ENCODE measurements at places on chromosomes 2 and 18.
A peak's percentile ranks its signal among the peaks of the same experiment; 100 is the strongest.

- no peak for DNase-seq
Measured at GRCh38 chr2:241617431-241618154, 19.4 kb downstream of the THAP4 start.

DNA sequence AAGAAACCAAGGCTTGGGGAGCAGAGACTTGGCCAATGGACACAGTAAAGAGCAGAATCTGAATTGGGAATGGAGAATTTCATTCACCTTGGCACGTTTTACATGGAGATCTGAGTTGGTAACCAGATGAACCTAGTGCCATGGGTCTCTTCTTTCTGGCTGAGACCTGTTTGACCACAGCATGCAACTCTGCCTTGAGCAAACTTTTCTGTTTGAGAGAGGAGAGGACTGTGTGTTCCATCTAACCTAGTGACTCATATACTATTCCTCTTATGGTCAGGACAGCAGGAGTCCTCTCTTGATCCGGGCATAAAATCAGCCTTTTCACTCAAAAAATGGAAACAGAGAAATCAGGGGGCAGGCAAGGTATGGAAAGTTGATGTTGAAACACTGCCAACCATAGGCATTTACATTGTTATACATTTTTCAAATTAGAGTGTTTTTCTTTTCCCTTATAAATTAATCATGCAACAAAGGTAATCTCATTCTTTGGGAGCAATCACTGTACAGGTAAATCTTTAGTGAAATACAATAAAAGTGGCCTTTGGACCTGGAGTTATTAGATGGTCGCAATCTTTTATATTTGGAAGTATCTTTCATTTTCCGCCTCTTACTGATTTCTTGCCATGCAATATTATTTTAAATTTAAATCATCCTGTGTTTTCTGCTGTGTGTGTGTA, 86.7 kb downstream of the NRP2 start:
- no peak for DNase-seq

DNA sequence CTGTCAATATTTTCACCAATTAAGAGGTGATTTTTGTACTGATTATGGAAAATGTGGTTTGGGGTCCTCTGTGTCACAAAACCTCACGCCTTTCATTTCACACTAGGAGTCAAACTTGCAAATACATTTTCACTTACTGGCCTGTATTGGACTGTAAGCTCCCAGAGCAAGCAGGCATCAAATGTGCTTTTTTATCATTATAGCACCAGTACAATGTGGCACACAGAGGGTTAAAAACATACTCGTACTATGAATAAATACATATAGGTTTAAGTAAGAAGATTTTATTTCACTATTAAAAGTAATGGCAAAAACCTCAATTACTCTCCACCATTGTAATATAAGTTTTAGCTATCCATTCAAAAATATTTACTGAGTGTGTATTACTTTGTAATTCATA, 56.7 kb downstream of the ABCB11 start:
- DNase-seq = no peak

- DNase-seq = peak; percentile 60
Measured at GRCh38 chr2:219308142-219309101, 779 bp downstream of the PTPRN start.

DNA sequence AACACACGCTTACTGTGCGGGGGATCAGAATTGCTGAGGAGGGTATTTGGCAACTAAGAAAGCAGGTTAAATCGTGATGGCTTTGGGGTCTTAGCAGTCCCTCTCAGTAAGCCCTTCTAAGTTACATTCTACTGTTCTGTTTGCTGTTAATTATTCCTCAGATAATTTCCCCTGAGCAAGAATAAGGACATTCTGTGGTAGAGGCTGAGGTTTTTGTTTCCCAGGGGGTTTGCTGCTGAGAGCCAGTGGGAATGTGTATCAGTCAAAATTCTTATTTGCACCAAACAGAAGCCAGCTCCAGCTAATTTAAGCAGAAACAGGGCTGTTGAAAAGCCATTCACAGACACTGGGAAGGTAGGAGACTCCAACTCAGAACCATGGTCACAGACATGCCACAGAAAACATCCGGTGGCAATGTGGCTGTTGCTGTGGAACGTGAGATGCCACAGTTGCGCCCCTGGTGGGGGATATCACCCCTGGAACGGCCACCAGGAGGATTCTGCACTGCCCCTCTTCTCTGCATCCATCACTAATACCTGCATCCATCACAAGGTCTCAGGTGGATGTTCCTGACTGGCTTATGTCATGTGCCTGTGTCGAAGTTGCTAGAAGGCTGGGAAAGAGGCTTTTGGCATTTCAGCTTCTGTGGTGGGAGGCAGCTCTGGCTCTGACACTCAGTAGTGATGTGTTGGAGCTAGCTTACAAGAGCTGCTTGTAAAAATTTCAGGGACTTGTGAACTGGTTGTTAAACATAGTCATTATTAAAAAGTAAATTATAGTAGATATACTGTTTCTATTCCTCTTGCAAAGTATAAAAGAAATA, 23.2 kb downstream of the SLC4A3 start:
- DNase-seq = no peak

GRCh38 chr18:22946217-22946616, 13.1 kb downstream of the RBBP8 start:
- DNase-seq = no peak

GRCh38 chr2:205995260-205995659, 90.7 kb downstream of the INO80D start:
- DNase-seq = no peak

- no peak for DNase-seq
Measured at GRCh38 chr18:58866773-58867150, 2.1 kb downstream of the ZNF532 start.

GRCh38 chr2:78592491-78592890, 433.0 kb upstream of the REG3G start:
- no peak for DNase-seq

GRCh38 chr2:178615969-178616368, 135.7 kb downstream of the PLEKHA3 start:
- DNase-seq = no peak

- peak; percentile 11 for DNase-seq
Measured at GRCh38 chr18:54358495-54359040, 862 bp downstream of the C18orf54 start.

DNA sequence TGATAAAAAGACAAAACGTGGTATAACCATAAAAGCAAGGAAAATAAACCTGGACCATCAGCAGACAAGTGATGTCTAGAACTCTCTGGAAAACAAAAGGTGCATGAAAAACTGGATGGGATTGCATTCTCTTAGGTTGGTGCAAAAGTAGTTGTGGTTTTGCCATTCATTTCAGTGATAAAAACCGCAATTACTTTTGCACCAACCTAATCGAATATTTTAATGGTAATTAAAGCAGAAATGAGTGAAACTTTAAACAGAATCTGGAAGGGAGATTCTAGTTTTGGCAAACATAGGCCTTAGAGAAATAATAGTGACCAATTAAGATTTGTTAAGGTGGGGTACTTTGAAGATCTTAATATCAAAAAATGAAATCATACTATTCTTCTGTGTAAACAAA, 800.8 kb upstream of the GYPC start:
- no peak for DNase-seq

- DNase-seq = no peak
Measured at GRCh38 chr2:218961651-218962570, 2.4 kb downstream of the CDK5R2 start.

GRCh38 chr2:39202639-39203369, 41.0 kb downstream of the CDKL4 start:
- no peak for DNase-seq

DNA sequence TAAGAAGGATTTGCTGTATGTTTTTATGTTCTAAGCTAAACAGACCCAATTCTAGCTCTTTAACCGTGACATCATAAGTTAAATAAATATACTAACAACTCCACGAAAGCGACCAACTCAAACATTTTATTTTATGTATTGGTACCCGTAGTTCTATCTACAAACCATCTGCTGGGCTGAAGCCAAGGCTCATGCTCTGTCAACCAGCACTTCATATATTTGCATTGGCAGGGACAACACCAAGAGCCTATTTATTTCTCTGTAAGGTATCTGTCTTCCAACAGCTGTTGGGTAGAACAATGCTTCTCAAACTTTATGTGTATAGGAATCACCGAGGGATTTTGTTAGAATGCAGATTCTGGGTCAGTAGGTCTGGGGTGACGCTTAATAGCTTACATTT, 64.5 kb downstream of the PID1 start:
- DNase-seq = no peak

DNA sequence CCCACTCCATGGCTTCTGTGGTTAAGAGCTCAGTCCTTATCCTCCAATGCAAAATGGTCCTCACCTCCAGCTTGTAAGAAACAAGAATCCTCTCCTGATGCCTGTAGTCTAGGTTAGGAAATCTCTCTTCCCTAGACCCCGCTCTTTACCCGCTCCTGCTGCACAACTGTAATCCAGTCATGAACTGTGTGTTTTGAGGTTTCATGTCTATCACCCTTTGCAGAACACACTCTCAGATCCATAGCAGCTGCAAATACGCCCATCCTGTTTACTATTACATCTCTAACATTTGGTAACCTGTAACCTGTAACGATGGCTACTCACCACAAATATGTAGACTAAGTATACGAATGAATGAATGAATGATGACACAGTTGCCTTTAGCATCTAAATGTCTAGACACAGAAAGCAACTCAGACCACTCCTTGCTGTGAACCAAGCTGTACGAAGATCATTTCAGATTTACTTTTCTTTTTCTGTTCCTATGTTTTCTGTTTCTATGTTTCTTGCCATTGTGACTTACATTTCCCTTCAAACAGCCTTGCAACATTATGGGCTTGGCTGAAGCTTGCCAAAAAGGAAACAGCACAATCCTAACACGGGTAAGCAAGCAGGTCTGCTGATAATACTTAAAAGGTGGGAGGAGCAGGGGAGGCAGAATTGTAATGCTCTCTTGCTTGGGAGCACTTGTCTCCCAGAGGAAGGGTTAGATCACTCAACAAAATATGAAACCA, 53.7 kb downstream of the EPHA4 start:
- DNase-seq = no peak

DNA sequence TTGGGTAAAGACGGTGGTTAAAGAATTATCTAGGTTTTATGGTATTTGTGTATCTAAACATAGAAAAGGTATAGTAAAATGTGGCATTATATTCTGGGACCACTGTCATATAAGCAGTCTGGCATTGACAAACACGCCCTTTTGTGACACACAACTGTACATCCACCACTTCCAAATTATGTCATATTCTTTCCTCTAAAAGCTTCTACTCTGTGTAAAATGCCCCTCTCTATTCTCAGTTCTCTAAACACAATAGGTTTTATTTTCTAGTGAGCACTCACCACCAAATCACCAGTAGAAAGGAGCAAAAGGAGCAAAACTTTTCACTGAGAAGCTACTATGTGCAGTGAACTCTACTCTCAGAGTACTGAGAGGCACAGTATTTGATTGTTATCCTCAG, 88.1 kb upstream of the PIEZO2 start:
- no peak for DNase-seq

DNA sequence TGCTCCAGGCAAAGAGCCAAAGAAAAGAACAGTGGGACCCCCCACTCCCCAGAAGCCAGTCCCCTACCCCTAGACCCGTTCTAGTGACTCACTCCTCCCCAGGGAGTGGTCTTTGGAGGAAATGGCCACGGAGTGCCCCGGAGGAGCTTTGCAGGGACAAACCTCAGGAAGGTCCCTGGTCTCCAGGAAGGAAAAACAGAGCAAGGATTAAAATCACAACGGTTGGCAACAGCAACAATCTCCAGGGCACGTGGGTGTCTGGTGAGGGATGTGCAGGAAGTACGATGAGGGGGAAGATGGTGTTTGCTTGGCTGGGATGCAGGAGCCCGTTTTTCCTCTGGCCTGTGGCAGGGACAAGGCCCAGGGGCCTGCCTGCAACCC, 135.0 kb downstream of the SMAD2 start:
- no peak for DNase-seq

- no peak for DNase-seq
Measured at GRCh38 chr2:48844417-48845155, 89.1 kb upstream of the LHCGR start.

DNA sequence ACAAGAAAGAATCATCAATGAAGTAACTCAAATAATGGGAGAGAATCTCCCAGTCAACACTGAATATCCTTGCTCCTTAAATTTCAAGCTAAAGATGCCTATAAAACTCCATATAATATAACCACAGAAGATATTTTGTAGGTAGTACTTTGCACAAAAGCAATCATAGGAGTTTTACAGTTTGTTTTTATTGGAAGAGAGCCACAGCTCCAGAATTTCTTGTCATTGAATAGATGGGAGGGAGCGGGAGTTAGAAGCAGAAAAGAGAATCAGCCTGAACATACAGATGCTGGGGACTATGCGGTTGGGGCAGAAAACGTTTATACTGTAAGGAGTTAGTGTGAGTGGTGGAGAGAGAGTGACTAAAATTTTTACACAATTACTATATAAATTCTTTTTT, 18.3 kb upstream of the SMAD4 start:
- DNase-seq = no peak

Measured in left renal pelvis (tissue), 4 donors.